SK-MEL-5 (cell line): ENCODE measurements at places on chromosomes 1 and 21. TPM values are rescaled to one million over a fixed set of nuclear protein-coding genes. Genes with fewer than 3 reads are reported as not detected.
A peak's percentile ranks its signal among the peaks of the same experiment; 100 is the strongest.

DNA sequence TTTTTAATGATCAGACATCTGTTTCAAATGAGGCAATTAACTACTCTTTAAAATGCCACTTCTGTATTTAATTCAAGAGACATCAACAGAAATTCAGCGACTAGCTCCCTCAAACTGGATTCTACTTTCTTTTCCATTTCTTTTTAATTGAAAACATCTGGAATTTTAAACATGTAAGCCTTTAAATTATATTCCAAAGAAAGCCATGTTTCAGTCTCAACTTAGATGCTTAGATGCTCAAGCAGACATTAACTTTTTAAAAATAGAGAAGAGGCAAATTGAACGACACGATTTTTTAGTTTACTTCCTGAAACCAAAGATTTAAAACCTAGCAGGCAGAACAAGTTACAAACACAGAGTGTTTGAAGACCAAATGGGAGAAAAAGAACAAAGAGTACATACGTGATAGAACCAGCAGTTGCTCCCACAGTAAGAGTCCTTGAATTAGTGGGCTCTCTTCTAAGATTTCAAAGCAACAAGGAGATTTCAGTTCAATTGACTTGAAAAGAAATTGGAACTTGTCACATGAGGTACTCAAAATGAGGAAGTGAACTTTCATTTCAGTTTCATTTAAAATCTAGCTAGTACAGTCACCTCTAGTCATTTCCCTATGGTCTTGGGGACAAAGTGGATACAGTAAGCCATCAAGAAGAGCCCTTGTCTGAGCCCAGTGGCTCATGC is at the start of gene CTSS:
Gene CTSS, minus strand, starts transcription at position 483 of the 681 bp plus-strand sequence. CDS start 1,015 bp downstream, outside the sequence.
- peak; percentile 12 for DNase-seq

Gene APOBEC4
- total RNA-seq: not detected in 2 replicates

Gene SAMD13
- 3.4 and 5.9 TPM in 2 replicates for total RNA-seq

Gene FTCD
- 0.11 TPM in 1 of 2 replicates, not detected in the other for total RNA-seq

Gene PTGS2
- total RNA-seq: 1.4 and 1.9 TPM in 2 replicates

Gene ALX3
- not detected in 2 replicates for total RNA-seq

Gene AGO1
- total RNA-seq: 10.1 and 13.4 TPM in 2 replicates

DNA sequence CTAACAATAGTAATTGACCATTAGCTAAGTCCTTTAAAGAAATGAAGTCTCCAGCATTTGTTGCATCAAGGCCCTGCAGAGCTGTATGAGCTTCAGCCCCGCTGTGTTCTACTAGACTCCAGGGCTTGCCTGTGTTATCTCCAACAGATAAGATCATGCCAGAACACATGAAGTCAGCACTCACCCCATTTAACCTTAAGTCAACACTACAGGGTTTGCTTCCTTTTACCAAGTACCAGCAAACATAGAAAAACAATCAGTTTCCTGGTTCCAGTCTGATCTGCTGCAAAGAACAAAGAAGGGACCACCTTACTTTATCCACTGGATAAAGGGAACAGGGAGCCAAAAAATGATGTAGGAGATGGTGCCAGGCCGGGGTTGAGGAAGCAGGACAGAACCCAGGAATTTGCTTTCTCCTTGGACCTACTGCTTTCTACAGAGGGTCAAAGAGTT is 41.3 kb upstream of the ENAH start:
- DNase-seq: no peak

DNA sequence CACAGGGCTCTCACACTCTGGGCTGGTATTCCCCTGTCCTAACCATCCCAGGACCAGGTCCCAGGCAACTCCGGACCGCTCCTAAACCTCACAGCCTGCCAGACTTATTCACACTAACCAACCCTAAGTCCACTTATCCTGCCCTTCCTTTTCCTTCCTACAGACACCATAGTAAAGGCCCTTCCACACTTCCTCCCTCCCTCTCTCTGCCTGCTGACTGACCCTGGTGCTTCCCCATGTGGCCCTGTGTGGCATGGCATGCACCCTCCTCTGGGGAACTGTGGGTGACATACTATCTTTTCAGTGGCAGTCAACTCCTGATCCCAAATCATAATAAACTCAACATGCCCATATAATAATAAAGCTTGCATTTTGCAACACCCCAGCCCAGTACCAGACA is 155.1 kb upstream of the DNAH14 start:
- DNase-seq: peak; percentile 42

- no peak for DNase-seq
Observed at GRCh38 chr1:198595765-198596164, 43.1 kb upstream of the PTPRC start.

GRCh38 chr1:226520640-226521355 is 27.8 kb upstream of the STUM start:
- no peak for DNase-seq

DNA sequence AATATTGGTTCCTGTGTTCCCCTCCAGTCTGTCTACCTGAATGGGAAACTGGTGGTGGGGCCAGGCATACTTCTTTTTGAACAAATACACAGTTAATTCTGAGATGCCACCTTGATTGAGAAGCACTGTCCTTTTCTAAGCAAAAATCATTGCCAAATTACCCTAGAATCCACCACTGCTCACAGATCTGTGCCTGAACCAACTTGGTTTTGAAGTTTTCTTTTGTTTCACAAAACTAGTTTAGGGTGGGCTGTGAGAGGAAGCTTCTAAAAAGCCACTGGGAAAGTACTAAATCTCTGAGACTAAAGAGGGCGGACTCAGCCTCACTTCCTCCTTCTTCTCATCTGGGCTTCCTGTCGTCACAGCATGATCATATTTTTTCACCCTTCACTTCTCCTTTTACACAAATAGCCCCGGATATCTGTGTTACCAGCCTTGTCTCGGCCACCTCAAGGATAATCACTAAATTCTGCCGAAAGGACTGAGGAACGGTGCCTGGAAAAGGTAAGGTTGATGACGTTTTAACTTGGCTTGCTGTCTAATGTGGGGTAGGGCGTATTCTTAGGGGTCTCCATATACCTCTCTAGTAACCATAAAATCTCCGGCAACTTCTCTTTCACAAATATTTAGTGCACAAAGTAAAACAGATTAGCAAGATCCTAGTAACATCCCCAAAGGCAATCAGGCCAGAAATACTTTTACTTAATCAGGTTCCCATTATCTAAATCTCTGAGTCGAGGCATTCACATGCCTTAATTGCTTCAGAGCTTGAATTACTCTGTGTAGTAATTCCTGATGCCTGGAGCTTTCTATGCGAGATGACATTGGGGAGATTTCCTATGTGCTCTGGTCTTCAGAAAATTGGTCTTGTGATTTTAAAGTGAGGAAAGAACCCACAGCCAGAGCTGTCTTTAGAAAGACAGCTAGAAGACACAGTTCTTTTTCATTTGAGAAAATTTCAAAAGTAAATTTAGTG is at the start of gene CD53:
Gene CD53, plus strand, starts transcription at position 404 of the 976 bp plus-strand sequence. CDS start 18,261 bp downstream, outside the sequence.
- DNase-seq: no peak

GRCh38 chr1:81073580-81073979 is 727.2 kb upstream of the ADGRL2 start:
- DNase-seq: no peak

DNA sequence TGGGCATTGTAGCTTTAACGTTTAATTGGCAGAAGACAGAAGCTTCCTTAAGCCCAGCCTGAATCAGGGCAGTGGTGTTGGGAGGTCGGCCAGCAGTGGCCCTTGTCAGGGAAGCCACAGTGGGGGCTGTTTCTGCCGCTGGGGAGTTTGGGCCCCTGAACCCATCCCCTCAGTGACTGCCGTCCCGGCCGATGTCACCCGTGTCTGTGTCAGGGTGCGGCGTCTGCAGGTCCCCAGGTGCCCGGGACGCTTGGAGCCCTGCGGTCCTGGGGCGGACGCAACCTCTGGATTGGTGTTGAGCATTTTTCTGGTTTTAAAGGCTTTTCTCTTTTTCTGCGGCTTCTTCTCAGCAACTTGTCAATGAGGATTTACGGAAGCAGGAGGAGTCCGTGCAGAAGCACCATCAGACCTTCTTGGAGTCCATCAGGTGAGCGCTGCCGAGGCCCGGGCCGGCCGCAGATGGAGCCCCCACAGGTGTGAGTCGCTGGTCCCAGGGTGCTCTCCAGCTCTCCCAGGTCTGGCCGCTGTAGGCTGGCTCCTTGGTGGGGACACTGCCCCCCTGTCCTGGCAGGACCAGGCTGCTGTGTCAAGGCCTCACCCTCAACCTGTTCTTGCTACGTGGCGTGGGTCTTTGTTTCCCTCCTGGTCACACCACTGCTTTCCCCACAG is 2.3 kb downstream of the ATAD3C start:
- DNase-seq: no peak

DNA sequence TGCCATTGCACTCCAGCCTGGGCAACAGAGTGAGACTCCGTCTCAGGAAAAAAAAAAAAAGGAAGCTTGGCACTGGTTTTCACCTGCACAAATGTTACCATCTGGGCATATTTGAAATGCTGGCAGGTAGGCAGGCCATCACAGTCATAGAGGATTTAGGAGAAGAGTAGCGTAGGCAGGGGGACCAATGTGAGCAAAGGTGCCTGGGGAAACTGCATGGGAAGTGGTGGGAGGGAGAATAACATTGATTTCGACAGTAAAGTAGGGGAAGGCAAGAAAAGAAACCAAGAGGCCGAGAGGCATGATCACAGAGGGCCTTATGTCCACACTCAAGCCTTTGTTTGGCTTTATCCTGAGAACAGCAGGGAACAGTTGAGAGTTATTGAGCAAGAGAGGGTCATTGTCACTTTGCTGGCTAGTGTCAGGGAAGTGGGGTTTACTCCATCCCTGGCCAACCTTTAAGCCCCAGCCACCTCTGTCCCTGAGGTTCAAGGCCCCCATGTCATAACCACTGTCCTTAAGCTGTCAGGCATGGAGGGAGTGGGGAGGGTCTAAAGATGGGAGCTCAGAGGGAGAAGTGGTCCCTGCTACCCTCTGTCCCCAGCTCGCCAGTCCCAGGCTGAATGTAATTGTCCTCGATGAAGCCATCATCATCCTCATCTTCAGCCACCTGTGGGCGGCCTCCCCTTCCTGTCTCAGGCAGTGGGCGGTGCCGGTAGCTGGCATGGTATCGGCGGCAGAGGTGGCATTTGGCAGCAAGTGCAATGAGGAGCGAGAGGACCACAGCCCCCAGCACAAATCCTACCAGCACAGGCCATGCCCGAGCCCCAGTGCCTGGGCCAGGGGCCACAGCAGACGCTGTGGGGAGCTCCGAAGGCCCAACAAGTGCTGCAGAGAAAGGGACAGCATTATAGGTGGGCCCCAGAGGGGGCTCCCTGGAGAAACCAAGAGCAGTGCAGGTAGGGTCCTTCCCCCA is 2.9 kb downstream of the C1orf210 start:
- DNase-seq: no peak

Gene SPRR2B
- total RNA-seq: not detected in 2 replicates

DNA sequence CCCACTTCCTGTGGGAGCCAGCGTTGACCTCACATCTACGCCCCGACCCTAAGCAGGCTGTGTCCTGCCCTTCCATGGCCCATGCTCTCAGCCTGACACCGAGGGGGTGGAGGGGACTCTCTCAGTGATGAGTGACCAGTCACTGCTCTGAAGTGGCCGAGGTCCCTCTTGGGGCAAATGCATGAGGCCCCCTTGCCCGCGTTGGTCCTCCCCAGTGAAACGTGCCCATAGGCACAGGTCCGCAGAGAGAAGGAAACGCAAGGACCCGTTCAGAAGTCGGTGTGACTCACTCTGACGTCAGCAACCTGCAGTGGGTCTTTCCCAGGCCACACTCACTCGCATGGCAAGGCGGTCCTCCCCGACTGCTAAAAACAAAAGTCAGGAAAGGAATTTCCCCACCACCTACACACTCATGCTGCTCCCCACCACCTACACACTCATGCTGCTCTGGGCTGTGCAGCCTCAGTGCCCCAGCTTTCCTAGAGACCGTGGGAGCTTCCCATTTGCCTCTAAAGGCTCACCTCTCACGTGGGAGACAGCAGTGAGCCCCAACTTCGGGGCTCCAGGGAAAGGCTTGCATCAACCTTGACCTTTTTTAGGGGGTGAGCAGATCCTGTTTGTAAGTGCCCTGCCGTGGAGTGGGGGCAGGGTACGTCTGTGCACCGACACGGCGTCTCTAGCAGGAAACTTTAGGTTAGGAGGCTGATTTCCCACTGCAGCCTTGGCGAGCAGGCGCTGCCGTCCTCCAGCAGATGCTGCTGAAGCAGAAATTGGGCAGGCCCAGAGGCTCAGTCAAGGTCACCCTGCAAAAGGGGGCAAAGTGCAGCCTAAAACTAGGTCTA is 11.4 kb downstream of the UBASH3A start:
- DNase-seq: no peak

Gene ADIPOR1
- total RNA-seq: 251 and 265 TPM in 2 replicates

GRCh38 chr1:113451710-113452109 is 61.4 kb downstream of the MAGI3 start:
- DNase-seq: no peak
